Hematopoietic multipotent progenitor cell (in vitro differentiated cells): ENCODE measurements at places on chromosomes 6 and 20. TPM values are rescaled to one million over a fixed set of nuclear protein-coding genes. Genes with fewer than 3 reads are reported as not detected.

Gene PGC
- not detected for total RNA-seq

Gene TMEM244
- not detected for total RNA-seq

Gene RNF5
- total RNA-seq: 29.1 TPM

Gene DEFB129
- not detected for total RNA-seq

Gene LAMA5
- 1.6 TPM for total RNA-seq

Gene LST1
- total RNA-seq: 74.9 TPM

Gene LY6G5C
- 3.5 TPM for total RNA-seq

Gene GPR6
- not detected for total RNA-seq

Gene CCDC167
- 7.0 TPM for total RNA-seq

Gene OR2B6
- total RNA-seq: 0.81 TPM

Gene SPEF1
- under 0.01 TPM for total RNA-seq

Gene ENPP4
- total RNA-seq: 6.2 TPM

Gene MEP1A
- not detected for total RNA-seq

Gene POPDC3
- not detected for total RNA-seq

Gene CRISP3
- total RNA-seq: under 0.01 TPM

Gene MAVS
- total RNA-seq: 21.0 TPM

Gene CD40
- total RNA-seq: 4.6 TPM

Gene SLC25A27
- 5.7 TPM for total RNA-seq

Gene SIRPG
- under 0.01 TPM for total RNA-seq

Gene OOEP
- 0.27 TPM for total RNA-seq

Gene SUN5
- total RNA-seq: not detected

Gene MAN1A1
- total RNA-seq: 109 TPM

Gene SLC17A2
- not detected for total RNA-seq

Gene CRIP3
- total RNA-seq: 0.27 TPM
